ENCODE measurements at places on chromosomes 3 and 15.

GRCh38 chr3:106628407-106628806 is 748.8 kb upstream of the CCDC54 start:
- DNase-seq, result no peak

GRCh38 chr15:38220606-38221273 is 31.9 kb upstream of the SPRED1 start:
- no peak for DNase-seq

- no peak for DNase-seq
Observed at GRCh38 chr3:158470944-158471638, 99.9 kb upstream of the MLF1 start.

GRCh38 chr3:179373938-179374337 is 26.4 kb downstream of the MFN1 start:
- DNase-seq, result peak; percentile 35

GRCh38 chr3:123388042-123388441 is 60.8 kb downstream of the ADCY5 start:
- no peak for DNase-seq

- DNase-seq, result no peak
Observed at GRCh38 chr15:82146990-82147461, 101.2 kb upstream of the MEX3B start.

DNA sequence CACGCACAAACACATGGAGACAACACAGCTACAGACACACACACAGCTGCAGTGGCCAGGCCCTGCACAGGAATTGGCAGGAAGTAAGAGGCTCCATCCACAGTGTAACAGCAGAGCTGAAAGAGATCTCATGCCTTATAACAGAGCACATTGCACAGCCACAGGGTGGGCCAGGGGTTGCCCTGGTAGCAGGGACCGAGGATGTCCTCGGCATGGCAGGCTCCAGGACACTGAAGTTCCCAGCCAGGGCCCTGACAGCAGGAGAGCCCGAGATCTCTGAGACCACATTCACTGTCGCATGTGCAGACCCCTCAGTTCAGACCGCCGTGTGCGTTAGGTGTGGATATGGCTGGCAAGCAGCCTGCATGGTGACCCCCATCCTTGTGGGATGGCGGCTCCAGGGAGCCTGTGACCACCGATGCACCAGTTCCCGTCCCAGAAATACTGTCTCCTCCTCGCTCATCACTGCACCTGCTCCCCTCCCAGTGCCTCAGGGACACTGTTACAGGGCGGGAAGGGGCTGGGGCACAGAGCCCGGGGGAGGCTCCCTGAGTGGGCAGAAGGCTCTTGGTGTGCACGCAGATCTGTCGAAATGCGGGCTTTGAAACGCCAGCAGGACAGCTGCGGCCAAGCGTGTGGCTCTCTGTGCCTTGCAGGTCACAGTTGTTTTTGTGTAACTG is 1.5 kb upstream of the OCA2 start:
- DNase-seq, result no peak

GRCh38 chr15:50150851-50151250 is 31.1 kb upstream of the SLC27A2 start:
- DNase-seq, result no peak

- DNase-seq, result no peak
Observed at GRCh38 chr15:91263632-91264531, 163.8 kb downstream of the SV2B start.

DNA sequence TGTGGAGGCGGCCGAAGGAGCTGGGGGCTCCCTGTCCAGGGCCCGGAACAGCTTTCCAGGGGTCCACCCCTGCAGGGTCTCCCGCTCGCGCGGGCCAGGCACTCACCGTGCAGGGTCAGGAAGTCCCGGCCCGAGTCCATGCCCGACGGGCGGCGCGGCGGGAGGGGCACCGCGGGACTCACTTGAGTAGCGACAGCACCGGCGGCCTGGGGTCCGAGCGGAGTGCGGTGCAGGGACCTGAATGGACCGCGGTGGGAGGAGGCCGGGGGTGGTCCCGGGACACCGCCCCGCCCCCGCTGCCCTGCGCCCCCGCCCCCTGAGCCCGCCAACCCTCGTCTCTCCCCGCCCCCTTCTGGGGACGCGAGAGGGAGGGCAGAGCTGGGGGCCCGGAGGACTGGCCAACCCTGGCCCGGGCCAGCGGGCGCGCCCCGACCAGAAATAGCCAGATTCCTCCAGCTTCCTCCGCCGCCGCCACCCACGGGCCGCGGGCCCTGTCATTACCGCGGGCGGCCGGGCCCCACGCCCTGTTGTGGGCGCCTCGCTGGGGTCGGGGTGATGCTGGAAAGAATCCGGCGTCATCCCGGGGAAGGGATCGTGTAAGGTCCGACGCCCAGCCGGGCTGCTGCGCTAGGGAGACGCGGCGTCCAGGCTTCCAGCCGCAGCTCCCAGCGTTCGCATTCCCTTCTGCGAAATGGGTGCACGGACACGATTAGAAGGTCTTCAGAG is at the start of gene PLCD1:
PLCD1 (minus strand) TSS at position 243 of the 726 bp plus-strand sequence; CDS start at position 140, 103 bp downstream.
- DNase-seq, result no peak

DNA sequence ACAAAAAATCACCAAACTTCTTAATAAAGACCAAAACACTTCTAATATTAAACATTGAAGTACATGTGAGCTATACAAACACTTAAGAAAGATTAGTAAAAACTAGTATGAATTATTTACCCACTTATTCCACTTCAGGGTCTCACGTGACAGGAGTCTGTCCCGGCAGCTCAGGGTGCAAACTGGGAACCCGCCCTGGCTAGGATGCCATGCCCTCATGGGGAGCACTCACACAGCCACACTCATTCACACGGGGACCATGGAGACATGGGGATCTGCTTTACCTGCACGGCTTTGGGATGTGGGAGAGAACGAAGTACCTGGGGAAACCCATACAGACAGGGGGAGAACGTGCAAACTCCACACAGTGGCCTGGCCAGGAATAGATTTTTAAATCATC is 179.3 kb upstream of the UBE3A start:
- no peak for DNase-seq

DNA sequence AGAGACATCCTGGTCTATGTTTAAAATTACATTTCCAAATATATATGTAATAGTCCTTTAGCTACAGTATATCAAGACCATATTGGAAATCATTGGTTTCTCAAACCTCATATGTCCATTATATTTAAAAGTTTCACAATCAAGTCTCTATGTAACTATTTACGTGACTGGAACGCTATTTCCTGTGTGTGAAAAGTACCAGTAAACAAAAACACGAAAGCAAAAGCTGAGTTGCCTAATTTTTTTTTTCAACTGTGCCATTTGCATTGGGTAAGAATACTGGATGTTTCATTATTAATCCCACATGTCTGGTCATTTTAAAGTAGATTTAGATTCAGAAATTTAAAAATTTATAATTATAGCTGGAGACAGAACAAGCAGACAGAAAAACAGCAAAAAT is 381.4 kb downstream of the TBC1D5 start:
- DNase-seq, result no peak

GRCh38 chr3:131704098-131704497 is 201.3 kb upstream of the MRPL3 start:
- no peak for DNase-seq

DNA sequence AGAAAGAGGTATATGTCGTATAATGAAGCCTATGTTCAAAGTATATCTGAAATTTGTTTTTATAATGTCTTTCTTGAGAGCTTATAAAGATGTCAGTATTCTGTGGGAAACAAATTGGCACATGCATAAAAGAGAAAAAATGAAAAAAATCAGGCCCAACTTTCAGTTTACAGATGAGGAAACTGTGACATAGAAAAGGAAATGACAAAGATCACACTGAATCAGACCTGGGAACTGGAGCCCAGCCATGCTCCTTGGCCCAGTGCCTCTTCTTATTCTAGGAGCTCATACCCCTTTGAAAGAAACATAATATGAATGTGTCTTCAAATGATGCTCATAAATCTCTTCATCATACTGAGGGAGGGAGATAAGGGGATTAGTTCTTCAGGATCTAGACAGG is 48.4 kb downstream of the TMEM44 start:
- no peak for DNase-seq

- no peak for DNase-seq
Observed at GRCh38 chr3:20326541-20326940, 140.5 kb upstream of the SGO1 start.

GRCh38 chr15:86948719-86949118 is 869.0 kb downstream of the AGBL1 start:
- no peak for DNase-seq

- no peak for DNase-seq
Observed at GRCh38 chr3:127536830-127537812, 53.4 kb downstream of the TPRA1 start.

GRCh38 chr15:26096581-26096980 is 233.5 kb upstream of the ATP10A start:
- DNase-seq, result no peak

DNA sequence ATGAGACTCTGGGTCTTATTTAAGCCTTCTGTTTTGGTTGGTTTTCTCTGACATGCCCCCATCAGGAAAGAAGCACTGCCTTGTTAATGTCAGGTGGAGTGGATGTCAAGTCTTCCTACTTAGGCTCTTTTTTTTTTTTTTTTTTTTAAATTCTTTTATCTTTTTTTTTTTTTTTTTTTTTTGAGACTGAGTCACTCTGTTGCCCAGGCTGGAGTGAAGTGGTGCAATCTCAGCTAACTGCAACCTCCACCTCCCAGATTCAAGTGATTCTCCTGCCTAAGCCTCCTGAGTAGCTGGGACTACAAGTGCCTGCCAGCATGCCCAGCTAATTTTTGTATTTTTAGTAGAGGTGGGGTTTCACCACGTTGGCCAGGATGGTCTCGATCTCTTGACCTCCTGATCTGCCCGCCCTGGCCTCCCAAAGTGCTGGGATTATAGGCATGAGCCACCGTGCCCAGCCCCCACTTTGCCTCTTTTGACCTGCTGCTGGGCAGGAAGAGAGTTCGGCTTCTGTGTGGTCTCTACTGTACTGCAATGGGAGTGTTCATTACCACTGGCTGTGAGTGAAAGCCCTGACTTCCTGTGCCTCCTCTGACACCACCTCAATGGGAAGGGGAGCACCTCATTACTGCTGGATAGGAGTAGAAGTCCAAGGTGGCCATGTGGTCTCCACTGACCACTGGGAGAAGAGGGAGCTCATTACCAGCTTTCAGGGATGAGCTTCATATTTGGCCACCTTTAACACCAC is 10.9 kb downstream of the CTDSPL start:
- DNase-seq, result no peak

GRCh38 chr3:103033841-103034240 is 599.0 kb downstream of the ZPLD1 start:
- no peak for DNase-seq

DNA sequence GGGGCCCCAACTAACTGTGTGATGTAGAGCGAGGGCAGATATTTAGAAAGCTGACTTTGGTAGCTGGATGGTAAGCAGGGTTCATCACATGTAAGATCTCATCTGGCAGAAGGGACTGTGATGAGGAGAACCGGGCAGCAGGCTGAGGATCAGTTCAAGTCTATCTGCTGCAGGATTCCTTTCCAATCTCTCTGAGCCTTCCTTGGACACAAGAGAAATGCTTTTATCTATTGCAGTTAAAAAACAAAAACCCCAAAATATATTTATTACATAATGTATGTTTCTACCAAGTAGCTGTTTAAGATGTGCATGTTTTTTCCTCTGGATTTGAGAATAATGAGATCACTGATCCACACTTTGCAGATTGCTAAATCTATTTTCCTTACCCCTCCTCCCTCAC is 411.5 kb downstream of the RAP2B start:
- no peak for DNase-seq

DNA sequence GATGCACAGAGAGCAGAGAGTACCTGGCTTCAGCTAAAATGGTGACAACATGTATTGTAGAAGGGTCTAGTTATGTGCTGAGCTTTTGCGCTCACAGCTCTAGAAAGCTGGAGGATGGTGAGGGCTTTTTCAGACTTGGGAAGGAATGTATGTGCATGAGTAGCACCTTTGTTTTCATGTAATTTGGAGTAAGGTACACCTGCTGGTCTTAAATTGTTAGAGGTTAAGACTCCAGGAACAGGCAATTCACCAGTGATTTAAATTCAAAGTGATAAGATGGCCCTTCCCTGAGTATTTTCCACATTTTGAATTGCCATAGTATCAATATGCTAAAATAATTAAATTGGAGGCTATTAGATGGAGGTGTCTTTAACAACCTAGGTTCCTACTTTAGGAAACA is 436.4 kb upstream of the GOLIM4 start:
- no peak for DNase-seq

GRCh38 chr3:64392001-64392400 is 166.7 kb upstream of the PRICKLE2 start:
- DNase-seq, result no peak

Data from NAMALWA (cell line).